ENCODE measurements at places on chromosomes 4 and X.

DNA sequence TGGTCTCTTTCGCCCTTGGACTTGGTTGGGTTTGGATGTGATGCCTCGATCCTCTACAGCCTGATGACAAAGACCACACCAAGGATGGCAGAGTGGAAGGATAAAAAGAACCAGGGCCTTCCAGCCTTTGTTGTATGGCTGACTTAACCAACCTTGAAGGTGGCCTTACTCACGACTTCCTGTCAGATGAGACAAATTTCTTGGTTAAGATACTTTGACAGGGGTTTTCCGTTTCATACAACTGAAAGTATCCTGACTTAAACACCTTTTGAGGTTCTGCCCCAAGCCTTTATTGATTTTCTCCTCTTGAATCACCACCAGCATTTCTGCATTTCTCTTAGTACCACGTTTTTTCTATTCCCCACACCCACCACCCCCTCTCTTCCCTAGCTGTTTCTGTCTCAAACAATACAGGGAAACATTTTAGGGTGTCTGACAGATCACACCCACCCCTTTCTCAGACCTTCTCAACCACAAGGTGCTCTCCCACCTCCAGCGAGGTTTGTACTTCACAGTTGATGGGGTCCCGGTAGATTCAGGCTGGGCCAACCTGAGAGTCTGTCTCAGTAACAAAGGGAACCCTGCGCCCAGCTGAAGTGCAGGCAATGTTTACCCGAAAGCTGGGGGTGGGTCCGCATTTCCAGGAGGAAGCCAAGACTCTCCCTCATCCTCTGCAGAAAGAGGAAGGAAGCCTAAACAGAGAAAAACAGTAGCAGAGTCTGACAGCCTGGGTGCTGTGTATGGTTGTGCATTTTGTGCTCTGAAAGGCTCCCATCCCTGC, 5.0 kb upstream of the TSPAN5 start:
- no peak for DNase-seq

- no peak for DNase-seq
These were observed 67.3 kb downstream of the ZFX start for GRCh38 chrX:24216827-24217226.

DNA sequence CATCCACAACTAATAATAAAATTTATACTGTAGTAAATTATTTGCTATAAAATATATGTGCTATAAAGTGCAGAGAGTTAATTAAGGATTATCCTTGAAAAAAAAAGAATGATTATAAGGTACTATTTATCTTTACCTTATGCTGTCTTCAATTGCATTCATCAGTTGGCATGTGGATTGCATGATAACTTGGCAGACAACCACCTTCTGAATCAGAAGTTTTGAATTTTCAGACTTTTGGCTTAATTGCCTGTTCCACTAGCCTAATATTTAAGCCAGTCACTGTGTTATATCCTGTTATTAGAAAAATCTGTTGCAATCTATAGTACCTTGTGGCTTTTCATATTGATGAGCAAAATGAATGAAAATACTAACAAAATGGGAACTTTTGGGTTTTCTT, 1040.3 kb upstream of the PCDH10 start:
- DNase-seq, result no peak

GRCh38 chr4:53693909-53694308, 102.6 kb upstream of the LNX1 start:
- DNase-seq, result no peak

DNA sequence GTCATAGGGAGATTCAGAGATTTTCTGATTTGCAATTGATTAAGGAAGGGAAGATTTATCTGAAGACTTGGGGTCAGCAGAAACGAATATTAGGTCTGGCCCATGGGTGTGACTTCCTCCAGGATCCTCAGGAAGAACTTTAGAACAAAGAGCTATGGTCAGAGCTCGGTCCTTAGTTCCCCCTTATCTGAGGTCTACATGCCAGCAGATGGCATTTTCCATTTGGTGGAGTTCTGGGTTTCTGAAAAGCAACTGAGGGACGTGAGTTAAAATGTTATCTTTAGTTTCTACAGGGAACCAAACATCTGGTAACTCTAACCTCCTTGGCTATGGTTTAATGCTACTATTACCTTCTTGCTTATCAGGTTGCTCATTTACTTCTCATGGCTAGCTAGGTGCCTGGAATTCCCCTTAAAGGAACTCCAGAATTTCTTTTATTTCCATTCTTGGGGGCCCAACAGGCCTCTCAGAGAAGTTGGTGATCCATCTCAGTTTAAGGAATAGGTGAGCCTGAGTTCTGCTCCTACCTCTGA, 40.7 kb downstream of the KLF3 start:
- no peak for DNase-seq

GRCh38 chrX:83469551-83469950, 38.5 kb upstream of the POU3F4 start:
- no peak for DNase-seq

GRCh38 chr4:89855236-89855635, 18.3 kb upstream of the SNCA start:
- DNase-seq, result no peak

GRCh38 chr4:56469489-56470210, 2.2 kb downstream of the SRP72 start:
- DNase-seq, result no peak

DNA sequence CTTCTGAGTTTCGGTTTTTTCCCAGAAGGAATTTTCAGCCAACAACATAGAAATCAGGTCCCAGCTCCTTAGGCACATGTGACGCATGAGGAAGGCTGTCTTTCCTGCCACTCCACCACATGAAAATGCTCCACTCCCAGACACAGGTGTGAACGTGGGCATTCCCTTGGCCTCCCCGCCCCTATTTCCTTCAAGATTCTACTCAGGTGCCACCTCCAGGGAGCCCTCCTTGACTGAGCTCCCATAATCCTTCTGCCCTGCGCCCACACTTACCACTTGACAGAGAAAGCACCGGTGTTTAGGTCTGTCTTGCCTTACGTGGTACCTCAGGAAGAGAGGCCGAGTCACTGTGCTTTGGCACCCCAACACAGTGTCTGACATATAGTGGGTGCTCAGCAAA, 44.4 kb upstream of the CENPU start:
- no peak for DNase-seq

- no peak for DNase-seq
These were observed 195.3 kb downstream of the QDPR start for GRCh38 chr4:17316566-17316965.
